ENCODE measurements at places on chromosomes 13 and 19.

DNA sequence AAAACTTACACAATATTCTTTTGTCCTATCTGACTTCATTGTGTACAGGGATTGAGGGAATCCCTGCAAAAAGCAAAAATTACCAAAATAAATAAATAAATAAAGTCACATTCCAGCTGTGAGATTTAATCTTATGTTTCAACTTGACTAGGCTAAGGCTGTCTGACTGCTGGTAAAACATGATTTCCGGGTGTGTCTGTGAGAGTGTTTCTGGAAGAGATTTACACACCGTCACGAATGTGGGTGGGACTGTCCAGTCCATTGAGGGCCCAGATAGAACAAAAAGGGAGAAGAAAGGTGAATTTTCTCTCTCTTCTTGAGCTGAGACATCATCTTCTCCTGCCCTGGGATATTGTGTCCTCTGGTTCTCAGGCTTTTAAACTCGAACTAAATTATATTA is 166.1 kb downstream of the LIG4 start:
- H3K4me1 ChIP-seq, result no peaks in the 10 kb centered on the region
- H3K27me3 ChIP-seq, result no peaks in the 10 kb centered on the region
- no peak for DNase-seq
- H3K4me3 ChIP-seq, result no peak overlapping the region
- no peaks in the 10 kb centered on the region for H3K36me3 ChIP-seq

DNA sequence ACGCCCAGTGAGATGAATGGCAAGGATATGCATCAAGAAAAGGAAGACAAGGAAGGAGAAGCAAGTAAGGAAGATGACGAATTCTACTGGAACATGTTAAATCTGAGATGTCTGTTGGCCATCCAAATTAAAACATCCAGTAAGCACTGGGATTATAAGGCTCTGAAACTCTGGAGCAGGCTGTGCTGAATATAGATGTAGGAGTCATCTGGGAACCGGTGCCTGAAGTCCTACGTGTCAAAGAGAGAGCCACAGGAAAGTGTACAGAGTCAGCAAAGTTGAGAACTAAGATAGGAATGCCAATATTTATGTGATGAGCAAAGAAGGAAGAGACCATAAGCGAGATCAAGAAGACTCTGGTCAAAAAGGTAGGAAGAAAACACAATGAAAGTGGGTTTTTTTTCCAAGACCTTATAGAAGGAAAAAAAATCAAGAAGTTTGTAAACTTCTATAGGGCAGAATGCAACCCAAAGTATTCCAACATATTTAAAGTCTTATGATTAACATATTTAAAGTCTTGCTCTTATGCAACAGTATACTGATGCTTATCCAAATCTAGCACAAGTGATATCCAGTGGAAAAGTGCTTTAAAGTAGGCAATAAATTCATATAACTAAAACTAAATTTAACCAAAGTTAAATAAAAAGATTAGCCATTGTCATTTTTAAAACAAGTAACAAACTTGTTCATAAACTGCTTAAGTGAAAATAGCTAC is 51.2 kb upstream of the EEF1AKMT1 start:
- no peaks in the 10 kb centered on the region for H3K4me1 ChIP-seq
- H3K36me3 ChIP-seq, result no peaks in the 10 kb centered on the region
- H3K4me3 ChIP-seq, result no peak overlapping the region
- DNase-seq, result no peak

DNA sequence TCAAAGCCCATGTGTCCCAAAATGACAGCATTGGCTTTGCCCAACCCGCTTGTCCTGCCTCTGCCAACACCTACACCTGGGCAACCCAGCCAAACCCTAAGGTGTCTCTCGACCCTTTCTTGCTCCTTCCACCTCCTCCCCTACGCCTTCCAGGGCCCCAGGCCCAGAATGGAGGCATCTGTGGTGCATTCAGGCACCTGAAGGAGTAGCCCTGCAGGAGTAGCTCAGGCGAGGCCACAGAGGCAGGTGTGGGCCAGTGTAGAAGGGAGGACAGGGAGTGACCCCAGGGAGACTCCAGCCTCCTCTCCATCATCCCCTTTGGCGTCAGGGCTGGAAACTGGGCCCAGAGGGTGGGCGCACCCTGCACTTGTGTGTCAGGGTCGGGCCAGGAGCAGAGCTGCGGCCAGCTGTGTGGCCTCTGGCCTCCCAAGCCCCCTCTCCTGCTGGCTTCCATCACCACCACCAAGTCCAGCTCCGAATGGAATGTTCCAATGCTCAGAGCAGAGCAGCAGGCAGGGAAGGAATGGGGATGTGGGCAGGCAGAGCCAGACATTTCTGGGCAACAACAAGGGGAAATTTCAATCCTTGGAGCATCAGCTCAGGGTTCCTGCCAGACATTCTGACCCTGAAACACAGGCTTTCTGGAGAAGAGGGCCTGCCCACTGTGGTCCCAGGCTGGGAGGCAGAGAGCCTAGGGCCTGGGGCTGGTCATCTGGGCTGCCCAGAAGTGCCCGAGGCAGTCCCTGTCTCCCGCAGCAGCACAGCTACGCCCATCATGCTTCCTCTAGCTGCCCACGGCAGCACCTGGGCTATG is 16.4 kb downstream of the PLEKHF1 start:
- H3K27ac ChIP-seq, result no peak overlapping the region
- H3K27me3 ChIP-seq, result no peaks in the 10 kb centered on the region
- H3K4me3 ChIP-seq, result no peak overlapping the region

GRCh38 chr13:33100886-33101285 is 84.7 kb downstream of the KL start:
- H3K4me1 ChIP-seq, result no peaks in the 10 kb centered on the region
- no peaks in the 10 kb centered on the region for H3K27me3 ChIP-seq
- no peak overlapping the region for H3K27ac ChIP-seq
- DNase-seq, result no peak
- H3K36me3 ChIP-seq, result no peaks in the 10 kb centered on the region

GRCh38 chr19:44847144-44848035 is 1.3 kb downstream of the NECTIN2 start:
- H3K27me3 ChIP-seq, result no peaks in the 10 kb centered on the region
- H3K4me3 ChIP-seq, result peak overlapping the region; percentile 93
- peaks cover 25% of the 10 kb centered on the region for H3K4me1 ChIP-seq
- H3K27ac ChIP-seq, result peak overlapping the region; percentile 94
- H3K36me3 ChIP-seq, result peaks cover 6% of the 10 kb centered on the region

- H3K27ac ChIP-seq, result no peak overlapping the region
- no peaks in the 10 kb centered on the region for H3K27me3 ChIP-seq
- no peak overlapping the region for H3K4me3 ChIP-seq
- no peak for DNase-seq
- H3K36me3 ChIP-seq, result 0 out of 2 replicates have a peak, but pooled peaks cover under 1% of the 10 kb centered on the region
- peaks cover 16% of the 10 kb centered on the region for H3K4me1 ChIP-seq
These were observed 5.9 kb downstream of the GAMT start for GRCh38 chr19:1395194-1396018.

- no peaks in the 10 kb centered on the region for H3K4me1 ChIP-seq
- no peaks in the 10 kb centered on the region for H3K27me3 ChIP-seq
- no peak overlapping the region for H3K27ac ChIP-seq
- H3K36me3 ChIP-seq, result no peaks in the 10 kb centered on the region
These were observed 247.9 kb downstream of the MYO16 start for GRCh38 chr13:108877300-108877699.

- no peak for DNase-seq
- H3K4me3 ChIP-seq, result peak overlapping the region; percentile 49
- H3K27ac ChIP-seq, result peak overlapping the region; percentile 90
- 0 out of 2 replicates have a peak, but pooled peaks cover 5% of the 10 kb centered on the region for H3K4me1 ChIP-seq
- H3K36me3 ChIP-seq, result no peaks in the 10 kb centered on the region
- H3K27me3 ChIP-seq, result no peaks in the 10 kb centered on the region
These were observed 540 bp upstream of the USE1 start for GRCh38 chr19:17214508-17215126.

- no peak overlapping the region for H3K4me3 ChIP-seq
- H3K27me3 ChIP-seq, result no peaks in the 10 kb centered on the region
- no peaks in the 10 kb centered on the region for H3K36me3 ChIP-seq
- H3K27ac ChIP-seq, result no peak overlapping the region
These were observed 14.9 kb upstream of the ZBTB7A start for GRCh38 chr19:4081441-4082129.

DNA sequence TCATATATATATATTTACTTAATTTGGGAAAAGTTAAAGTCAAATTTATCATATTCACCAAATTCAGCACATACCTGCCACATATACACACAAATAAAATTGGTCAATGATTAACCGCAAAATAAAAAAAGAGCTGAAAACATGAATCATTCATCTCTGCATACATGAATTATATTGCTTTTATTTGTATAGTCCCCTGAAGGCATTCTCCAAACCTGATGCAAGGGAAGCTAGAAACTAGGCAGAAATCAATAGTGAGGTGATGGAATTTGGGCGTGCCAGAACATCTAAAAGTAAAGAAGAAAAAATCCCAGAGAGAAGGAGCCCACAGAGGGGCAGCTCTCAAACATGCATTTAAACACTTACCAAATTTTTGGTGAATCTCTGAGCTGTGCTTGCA is 60.1 kb downstream of the UFM1 start:
- no peak for DNase-seq
- H3K36me3 ChIP-seq, result no peaks in the 10 kb centered on the region
- no peak overlapping the region for H3K27ac ChIP-seq
- H3K4me3 ChIP-seq, result no peak overlapping the region
- no peaks in the 10 kb centered on the region for H3K27me3 ChIP-seq

Measured in Panc1 (cell line).